ENCODE measurements at places on chromosomes 7 and 10.

- no peak for DNase-seq
Measured at GRCh38 chr10:12702215-12702770, 299.2 kb downstream of the CCDC3 start.

- no peak for DNase-seq
Measured at GRCh38 chr7:74429153-74429747, 24.5 kb upstream of the GTF2IRD1 start.

- DNase-seq, result no peak
Measured at GRCh38 chr10:34397324-34397723, 417.8 kb downstream of the PARD3 start.

DNA sequence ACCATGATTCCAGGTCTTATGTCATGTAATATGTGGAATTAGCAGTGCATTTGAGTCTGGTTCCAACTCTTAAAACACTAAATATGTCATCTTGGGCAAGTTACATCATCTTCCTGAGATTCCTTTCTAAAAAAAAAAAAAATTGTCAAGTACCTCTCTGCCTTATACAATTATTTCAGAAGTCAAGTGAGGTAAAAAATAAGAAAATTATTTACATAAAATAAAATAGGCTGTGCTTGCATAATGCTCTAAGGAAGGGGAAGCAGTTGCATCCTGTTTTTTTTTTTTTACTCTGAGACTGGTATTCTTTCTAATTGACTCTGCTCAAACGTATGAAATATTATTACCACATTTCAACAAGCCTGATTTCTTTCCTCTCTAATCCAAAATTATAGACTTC is 55.1 kb upstream of the SEMA3A start:
- DNase-seq, result no peak

GRCh38 chr7:2688409-2689342 is 674 bp downstream of the AMZ1 start:
- DNase-seq, result no peak

DNA sequence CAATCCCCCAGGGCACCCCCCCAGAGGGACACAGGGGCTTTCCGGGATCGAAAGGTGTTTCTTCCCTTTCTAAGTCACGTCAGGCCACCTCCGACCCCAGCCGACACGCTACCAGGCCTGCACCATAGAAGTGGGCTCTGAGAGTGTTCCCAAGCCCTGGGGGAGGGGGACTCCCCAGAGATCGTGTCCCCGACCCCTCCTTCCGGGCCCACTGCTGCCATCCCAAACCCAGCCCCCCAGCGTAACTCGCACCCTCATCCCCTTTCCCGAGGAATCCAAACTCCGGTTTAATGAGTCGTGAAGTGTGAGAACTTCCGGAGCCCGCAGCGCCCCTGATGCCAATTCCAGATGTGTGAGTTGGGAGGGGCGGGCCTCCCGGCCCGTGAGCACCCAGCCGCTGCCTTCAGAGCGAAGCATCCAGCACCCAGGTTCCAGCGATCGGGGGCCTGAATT is 11.3 kb downstream of the UNCX start:
- no peak for DNase-seq

GRCh38 chr7:139095194-139095659 is 14.3 kb downstream of the ZC3HAV1 start:
- no peak for DNase-seq

- no peak for DNase-seq
Measured at GRCh38 chr7:115410434-115410820, 488.5 kb downstream of the MDFIC start.

DNA sequence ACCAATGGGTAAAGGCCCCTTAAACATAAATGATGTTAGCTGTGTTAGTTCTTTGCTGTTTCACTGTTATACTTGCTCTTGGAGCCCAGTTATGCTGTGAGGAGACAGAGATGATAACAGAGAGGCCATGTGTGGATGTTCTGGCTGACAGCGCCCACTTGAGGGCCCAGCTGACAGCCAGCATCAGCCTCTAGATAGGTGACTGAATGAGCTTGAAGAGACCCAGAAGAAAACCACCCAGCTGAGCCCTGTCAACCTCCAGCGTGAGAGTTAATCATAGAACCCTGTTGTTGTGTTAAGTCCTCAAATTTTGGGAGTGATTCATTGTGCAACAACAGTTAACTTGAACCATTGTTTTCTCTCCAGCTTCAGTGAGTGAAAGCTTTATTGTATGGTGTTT is 91.7 kb downstream of the GLRX3 start:
- DNase-seq, result no peak

- DNase-seq, result no peak
Measured at GRCh38 chr10:58531084-58531695, 18.5 kb downstream of the BICC1 start.

GRCh38 chr7:45136106-45137060 is 21.2 kb upstream of the RAMP3 start:
- DNase-seq, result peak; percentile 52

DNA sequence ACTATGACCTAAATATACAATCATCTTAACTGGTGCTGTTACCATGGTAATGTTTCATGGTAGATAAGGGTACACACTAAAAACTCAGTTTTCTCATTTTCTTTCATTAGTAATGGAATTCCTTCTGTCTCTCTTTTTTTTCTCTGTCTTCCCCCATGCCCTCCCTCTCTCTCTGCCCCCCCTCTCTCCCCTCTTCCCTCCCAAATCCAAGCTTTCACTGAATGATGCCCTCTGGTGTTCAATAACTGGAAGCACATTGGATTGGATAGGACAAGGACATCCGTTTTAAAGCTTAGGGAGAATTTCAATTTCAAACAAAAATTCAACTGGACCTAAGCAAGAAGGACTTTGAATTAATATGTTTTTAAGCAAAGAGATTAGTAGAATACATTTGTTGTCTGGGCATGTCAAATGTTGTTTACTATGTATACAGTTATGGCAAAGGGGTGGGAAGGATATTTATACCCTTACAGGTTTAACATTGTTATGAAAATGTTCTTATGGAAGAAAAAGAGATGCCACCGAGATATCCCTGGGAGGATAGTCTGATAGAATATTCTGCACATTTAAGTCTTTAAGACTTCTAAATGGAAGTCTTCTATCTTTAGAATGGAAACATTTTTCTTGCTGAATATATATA is 6.1 kb downstream of the CHRM2 start:
- peak; percentile 18 for DNase-seq

DNA sequence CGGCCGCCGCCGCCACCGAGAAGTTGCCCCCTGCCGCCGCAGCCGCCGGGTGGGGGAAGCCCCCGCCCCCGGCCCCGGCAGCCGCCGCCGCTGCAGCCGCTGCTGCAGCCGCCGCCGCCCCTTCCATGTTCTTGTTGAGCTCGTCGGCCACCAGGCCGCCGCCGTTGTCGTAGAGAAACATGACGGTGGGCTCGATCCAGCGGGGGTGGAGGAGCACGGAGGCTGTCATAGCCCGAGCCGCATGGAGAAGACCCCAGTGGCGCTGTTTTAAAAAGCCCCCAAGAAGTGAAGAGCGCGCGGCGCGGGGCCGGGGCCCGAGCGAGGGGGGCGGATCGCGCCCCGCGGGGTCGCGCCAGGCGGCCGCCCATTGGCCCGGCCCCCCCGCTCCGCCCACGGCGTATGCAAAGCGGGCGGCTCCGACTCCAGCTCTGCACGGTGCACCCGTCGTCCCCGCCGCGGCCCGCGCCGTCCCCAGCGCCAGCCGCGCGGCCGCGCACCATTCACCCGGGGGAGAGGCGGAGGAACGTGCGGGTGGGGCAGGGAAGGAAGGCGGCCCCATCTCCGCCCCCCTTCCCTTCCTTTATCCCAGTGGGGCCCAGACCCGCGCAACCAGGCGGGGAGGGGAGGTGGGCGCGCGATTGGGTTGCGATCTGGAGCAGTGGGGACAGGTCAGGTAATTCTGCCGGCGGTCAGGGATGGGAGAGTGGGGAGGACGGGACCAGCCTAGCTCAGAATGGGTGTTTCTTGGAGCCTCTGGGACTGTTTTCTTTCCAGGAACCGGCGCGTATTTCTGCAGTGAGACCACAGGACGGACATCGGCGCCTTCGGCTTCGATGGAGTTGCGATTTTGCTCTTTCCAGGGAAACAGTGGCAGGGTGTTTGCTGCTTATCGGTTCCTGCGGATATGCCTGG is at the start of gene HOXA13:
Gene HOXA13, minus strand, starts transcription at position 243 of the 912 bp plus-strand sequence. Its CDS starts 14 bp downstream, at position 229.
- no peak for DNase-seq

GRCh38 chr7:80945976-80946375 is 27.1 kb upstream of the SEMA3C start:
- no peak for DNase-seq

- no peak for DNase-seq
Measured at GRCh38 chr7:6360841-6361240, 86.9 kb downstream of the DAGLB start.

- no peak for DNase-seq
Measured at GRCh38 chr7:84637568-84638338, 443.2 kb upstream of the SEMA3A start.

DNA sequence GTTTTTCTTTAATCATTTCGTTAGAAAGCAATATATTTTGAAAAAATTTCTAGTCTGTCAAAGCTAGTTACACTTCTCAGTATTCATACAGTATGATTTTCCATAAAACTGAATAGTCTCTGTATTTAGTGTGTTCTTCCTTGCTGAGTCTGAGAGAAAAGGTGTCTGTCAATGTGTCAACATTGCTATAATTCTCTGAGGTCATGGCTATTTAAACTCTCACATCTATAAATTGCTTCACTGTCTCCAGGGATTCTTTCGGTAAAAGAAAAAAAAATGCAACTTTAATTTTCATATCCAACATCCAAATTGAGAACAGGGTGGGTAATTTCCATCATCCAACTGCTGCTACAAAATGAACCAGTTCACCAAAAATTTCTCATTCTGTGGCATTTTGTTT is 319.7 kb upstream of the GHITM start:
- no peak for DNase-seq

DNA sequence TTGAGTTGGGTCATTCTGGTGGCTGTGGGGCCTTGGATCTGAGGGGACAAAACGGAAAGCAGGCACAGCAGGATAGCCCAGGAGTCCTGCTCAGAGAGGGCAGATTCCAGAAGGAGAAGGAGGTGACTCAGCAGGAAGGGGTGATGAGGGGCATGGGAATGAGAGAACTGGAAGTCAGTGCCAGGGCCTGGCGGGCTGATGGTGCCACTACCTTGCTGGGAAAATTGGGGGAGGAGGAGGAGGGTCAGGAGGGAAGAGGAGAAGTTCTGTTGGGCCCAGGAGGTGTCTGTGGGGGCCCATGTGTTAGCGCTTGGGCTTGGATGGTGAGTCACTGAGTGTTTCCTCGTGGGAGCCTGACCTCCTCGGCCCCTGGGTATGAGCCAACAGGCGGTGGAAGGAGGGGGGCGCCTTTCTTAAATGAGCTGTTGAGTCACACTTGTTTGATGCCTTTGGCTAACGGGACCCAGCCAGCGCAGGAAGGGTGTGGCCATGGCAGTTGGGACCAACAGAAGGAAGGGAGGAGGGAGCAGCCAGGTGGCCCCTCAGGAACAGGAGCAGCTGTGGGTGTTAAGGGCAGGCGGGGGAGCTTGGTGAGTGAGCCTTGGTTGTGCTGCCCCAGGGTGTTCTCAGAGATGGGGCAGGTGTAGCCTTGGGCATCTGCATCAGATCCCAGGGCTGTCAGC is 130.0 kb upstream of the BTBD16 start:
- DNase-seq, result no peak

- DNase-seq, result no peak
Measured at GRCh38 chr7:145474009-145474686, 638.3 kb upstream of the TPK1 start.

DNA sequence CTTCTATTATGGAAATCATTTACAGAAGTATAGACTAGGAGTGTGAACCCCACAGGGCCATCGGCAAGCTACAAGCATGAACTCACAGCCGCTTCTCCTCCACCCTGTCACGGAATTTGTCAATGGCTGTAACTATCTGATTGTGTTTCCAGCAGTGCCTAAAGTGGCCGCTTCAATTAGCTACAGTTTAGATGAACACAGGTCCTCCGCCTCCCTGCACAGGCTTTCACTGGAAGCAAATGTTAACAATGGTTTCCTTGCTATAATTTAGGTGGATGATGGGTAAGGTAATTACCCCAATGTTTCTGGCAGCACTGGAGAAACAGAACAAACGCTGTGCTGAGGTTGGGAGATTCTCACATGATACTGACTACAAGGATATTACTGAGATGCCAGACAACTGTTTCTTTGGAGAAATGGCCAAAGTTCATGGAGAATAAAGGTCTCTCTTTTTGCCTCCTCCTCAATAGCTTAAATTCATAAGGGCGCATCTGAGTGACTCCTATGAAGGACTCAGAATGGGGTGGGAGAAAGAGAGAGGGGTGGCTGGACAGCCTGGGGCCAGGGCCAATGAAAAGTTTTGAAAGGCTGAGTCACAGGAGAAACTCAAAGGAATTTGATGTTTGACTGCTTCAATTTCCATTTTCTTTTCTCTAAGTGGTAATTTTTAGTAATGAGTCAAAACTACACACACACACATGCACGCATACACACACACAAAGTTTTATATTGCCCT is 78.9 kb downstream of the SVIL start:
- DNase-seq, result no peak

DNA sequence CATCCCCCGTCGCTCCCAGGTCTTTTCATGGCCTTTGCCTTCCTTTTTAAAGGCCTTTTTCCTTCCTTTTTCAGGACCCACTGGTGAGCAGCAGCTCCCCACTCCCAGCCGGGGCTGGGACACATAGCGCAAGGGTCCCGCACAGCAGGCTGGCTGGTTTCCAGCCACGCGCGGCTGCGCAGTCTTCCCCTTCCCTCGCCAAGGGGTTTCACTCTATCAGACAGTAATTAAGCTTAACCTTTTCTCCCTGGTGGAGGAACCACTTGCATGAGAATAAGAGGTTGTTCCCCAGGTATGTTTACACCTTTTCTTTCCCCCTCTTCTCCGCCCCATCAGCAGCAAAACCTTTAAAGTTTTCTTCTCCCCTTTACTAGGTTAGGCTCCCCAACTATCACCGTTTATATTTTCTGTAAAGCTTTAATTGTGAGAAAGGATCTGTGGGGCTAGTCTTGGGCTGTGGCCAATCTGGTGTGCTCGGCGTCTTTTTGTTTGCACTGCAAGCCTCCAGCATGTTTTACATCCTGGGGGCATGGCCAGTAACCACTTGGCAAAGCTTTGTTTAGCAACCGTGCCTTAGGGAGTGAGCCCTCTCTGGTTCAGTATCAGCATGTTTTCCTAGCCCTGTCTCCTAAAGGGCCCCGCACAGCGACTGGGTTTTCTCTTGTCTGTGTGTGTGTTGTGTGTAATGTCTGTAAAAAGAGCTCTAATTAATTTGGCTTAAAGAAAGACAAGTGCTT is 219.6 kb downstream of the PHF14 start:
- no peak for DNase-seq

DNA sequence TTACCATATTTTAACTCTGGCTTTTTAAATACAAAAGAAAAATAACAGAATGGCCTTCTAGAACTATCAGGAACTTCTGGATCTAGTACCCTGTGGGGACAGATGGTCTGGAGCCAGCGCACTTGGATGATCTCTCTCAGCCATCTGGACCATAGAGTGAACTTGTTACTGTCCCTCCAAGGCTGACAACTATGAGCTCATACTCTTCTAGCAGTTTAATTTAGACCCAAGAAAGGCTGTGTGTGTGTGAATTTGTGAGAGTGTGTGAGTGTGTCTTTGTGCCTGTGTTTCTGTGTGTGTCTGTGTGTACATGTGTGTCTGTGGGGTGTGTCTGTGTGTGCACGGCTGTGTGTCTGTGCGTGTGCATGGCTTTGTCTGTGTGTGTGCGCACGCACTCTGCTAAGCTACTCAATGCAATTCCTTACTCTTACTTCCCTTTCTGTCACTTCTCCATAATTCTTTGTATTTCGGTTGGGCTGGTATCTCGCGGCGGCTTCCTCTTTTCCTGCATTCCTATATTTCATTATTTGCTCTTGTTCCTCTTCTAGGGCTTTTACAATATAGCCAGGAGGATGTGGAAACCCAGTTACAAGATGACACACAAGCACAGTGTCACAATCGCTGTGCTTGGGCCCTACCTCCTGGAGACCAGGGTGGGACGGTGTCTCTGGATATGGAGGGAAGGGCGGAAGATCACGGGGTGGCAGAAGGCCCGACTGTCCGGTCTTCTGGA is 51.9 kb downstream of the IKZF1 start:
- no peak for DNase-seq

All from NCI-H526 treated with DMSO at 0.1 percent for 48 hours (cell line).